ENCODE measurements at places on chromosomes 6 and 20.
A peak's percentile ranks its signal among the peaks of the same experiment; 100 is the strongest.

GRCh38 chr6:168709390-168709789, 268.4 kb downstream of the SMOC2 start:
- no peak for DNase-seq

GRCh38 chr6:21753241-21754108, 159.9 kb downstream of the SOX4 start:
- no peak for DNase-seq

DNA sequence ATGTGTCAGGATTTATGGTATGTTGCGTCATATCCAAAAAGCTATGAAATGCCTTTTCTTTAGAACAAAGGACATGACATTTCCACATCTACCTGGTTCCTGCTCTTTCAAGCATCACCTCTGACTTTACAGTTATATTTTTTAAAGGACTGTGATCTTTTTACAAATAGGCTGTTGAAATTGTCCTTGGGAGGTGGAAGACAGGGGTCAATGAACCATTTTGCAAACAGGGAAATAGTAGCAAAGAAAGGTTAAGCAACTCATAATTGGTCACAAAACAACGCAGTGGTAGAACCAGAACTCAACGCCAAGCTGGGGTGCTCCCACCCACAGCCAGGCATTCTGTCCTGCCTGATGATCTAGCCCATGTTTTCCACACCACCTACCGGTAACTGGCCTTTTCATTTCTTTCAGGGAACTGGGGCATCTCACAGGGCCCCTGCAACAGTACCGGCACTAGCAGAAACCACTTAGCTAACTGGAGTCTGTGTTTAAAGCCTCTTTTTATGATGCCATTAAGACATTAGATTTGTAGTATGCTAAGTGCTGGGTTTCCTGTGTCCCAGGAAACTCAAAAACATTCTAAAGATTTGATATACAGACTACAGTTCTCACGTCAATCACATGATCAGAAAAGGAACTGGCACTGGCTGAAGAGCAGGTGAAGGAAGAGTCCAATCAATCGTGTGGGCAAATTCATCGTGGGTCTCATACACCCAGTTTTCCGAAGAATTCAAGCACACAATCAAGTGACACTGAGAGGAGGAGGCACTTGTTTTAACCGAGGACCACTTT, 13.9 kb downstream of the ZNF217 start:
- DNase-seq = peak; percentile 68

GRCh38 chr6:61751986-61752385, 534.0 kb downstream of the KHDRBS2 start:
- no peak for DNase-seq

GRCh38 chr6:100461917-100462705, 2.6 kb downstream of the SIM1 start:
- DNase-seq = no peak

DNA sequence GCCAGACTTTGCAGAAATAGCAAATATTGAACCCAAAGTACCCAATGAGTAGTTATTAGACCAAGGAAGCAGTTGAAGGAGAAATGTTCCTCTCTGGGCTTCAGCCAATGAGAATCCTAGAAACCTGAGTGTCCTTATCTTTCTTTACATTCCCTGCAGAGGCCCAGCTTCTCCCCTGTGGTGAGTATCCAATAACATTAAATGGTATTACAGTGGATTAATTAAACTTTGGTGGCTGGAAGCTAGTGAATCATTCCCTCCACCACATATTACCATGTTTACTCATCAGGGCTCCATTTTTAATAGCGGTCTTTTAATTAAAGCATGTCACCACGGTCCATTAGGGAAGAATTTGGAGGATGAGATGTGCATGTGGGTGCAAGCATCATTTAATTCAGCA, 74.0 kb downstream of the UNC5CL start:
- no peak for DNase-seq

DNA sequence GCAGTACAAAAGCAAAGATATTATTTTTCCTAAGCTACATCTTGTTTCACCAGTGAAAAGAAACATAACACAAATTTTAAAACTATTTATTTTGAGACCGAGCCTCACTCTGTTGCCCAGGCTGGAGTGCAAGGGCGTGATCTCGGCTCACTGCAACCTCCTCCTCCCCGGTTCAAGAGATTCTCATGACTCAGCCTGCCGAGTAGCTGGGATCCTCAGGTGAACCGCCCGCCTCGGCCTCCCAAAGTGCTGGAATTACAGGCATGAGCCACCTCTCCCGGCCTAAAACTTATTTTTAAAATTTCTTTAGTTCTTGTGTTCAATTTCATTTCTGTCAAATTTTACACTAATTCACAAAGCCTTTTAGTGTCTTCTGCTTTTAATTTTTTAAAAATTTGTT, 5.9 kb downstream of the SRSF12 start:
- DNase-seq = no peak

DNA sequence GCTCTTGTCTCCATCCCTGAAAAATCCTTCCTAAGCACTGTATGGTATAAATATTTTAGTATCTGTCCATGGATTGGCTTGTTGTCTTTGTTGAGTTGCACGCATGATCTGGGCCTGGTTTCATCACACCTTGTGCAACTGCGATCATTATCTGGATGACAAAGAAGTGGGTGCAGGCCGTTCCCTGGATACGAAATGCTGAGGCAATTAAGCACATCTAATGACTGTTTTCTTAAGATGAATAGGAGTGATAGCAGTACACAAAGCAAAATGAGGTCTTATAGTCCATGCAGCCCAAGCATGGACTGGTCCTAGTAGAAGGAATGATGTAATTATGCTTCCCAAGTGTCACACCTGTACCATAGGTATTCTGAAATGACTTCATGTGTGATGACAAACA, 47.8 kb downstream of the SLC35D3 start:
- no peak for DNase-seq

DNA sequence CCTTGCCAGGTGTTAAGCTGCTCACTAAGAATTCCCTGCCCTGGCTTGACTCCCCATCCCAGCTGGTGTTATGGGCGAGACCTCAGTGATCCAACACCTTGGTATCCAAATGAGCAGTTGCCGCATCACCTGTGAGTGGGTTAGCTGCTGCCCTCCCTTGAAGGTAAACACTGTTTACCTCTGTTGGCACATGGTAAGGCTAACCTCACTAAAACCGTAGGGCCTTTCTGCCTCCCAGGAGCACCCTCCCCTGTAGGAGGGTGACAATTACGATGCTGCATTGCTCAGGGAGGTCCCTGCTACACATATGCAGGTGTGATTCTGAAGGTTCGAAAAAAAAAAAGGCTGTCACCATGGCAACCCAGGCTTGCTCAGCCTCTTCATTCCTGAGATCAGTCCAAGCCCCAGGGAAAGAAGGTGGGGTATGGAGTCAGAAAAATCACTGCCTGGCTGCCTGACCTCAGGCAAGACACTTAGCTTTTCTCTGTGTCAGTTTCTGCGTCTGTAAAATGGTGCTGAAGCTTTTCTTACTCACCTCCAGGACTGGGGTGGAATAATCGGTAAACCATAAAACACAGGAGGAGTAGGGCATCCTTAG, 19.5 kb downstream of the PNPLA1 start:
- no peak for DNase-seq

- DNase-seq = no peak
Observed at GRCh38 chr6:28791002-28791383, 132.8 kb downstream of the TRIM27 start.

DNA sequence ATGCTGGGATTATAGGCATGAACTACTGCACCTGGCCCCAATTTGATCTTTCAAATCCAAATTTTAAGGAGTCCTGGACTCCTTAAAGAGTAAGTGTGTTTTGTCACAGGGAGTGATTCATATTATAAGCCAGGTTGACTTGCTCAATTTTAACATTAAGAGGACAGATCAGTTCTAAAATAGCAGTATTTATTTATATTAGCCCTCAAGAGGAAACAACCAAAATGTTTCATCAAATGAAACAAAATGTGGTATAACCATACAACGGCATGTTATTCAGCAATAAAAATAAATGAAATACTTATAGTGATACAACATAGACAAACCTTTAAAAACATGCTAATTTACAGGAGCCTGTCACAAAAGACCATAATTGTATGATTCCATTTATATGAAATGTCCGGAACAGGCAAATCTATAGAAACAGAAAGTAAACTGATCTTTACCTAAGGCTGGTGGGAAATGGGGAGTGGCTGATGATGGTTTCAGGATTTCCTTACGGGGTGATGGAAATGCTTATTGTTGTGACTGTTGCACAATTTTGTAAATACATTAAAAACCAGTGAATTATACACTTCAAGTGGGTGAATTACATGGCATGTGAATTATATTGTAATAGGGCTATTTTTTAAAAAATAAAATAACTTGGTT, 637.4 kb downstream of the MMUT start:
- no peak for DNase-seq

DNA sequence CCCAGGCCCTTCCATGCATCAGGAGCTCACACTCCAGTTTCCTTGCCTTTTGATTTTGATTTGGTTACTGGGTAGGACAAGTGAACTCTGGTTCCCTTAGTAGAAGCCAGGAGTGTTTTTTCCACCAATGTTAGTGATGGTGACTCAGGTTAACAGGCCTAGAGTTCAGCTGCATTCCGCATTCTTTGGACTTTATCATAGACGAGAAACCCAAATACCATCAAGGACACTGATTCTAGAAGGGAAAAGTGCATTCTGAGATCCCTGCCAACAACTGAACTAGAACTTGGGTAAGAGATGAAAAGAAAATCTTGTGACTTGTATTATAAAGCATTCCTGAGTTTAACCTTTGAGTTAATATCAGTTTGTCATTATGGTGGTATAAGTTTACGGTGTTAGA, 8.9 kb downstream of the GSS start:
- DNase-seq = no peak

DNA sequence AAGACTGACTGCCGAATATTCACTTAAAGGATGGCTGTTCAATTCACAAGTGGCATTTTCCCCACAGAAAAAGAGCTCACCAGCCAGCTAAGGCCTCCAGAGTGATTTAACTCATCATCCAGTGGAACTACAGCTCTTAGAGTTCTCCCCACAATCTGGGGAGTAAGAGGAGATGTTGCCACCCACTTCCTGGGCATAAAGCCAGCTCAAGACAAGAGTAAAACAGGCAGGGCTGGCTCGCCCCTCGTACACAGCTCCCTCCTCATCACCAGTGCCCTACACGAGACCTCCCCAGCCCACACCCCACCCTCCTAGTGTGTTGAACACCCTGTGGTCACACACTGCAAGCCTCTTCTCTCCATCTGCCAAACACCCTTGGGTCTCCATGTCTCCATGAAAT, 47.2 kb upstream of the IPCEF1 start:
- DNase-seq = no peak

- DNase-seq = no peak
Observed at GRCh38 chr6:28117386-28118050, 6.9 kb upstream of the ZSCAN16 start.

GRCh38 chr6:125432963-125433362, 131.2 kb upstream of the HDDC2 start:
- DNase-seq = no peak

GRCh38 chr20:49132995-49133478, 55.1 kb downstream of the STAU1 start:
- DNase-seq = peak; percentile 58

GRCh38 chr6:97726378-97726777, 443.4 kb upstream of the MMS22L start:
- no peak for DNase-seq

DNA sequence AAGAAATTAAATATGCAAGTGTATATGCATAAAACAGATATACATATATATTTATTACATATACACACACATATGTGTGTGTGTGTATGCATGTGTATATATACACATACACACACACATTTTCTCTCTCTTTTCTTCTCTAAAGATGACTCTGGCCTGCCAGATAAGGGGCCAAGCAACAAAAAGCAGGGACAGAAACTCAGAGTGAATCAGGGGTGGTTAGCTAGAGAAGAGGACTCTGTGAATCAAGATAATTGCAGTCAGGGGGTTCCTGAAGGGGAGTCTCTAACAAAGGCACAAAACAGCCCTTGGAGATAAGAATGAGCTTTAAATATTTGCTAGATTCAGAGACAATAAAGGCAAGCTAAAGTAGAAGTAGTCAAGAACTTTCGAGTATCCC, 650.5 kb downstream of the UTRN start:
- DNase-seq = no peak

DNA sequence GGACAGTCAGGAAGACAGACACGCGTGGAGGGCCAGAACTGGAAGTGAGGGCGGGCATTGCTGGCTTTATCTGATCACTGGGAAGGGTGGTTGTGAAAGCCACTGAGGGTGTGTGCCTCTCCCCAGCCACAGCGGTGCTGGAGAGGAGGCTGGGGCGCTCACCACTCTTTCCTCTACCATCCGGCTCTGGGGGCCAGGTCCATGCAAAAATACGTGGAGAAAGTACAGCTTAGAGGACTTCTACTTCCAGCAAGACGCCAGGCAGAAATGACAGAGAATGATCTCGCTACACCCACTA, 148.8 kb upstream of the RPS6KA2 start:
- DNase-seq = no peak

DNA sequence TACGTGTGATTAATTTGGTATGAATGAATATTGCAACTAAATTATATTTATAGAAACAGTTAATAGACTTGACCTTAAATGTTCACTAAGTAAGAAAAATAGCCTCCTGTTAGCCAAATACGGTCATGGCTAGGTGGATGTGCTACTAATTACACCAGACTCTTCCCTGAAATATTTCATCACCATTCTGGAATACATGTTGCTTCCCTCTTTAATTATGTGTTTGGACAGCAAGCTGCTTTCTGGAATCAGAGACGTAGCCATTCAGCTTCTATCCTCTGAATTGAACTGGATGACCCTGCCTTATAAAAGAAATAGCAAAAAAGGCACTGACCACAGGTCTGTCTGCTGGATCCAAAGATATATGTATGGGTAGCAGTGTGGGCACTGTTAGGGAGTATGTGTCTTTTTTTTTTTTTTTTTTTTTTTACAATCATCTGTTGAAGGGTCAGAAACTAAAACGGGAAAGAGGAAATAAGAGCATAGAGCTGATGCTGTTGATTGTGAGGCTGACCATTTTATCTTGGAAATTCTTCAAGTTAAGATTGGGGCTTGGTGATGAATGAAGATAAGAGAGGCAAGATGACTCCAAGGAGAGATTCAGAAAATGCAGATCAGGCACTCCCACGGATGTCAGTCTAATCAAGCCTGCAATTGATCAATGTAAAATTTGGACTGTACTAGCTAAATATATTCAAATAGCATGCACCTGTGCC, 283.2 kb upstream of the HSF2 start:
- DNase-seq = no peak

- DNase-seq = no peak
Observed at GRCh38 chr6:134995536-134995935, 45.6 kb upstream of the ALDH8A1 start.

GRCh38 chr6:103167345-103168071, 1692.2 kb downstream of the HACE1 start:
- no peak for DNase-seq

GRCh38 chr6:79028641-79029314, 49.3 kb downstream of the PHIP start:
- DNase-seq = no peak

GRCh38 chr6:132798869-132799538, 567 bp upstream of the SLC18B1 start:
- peak; percentile 70 for DNase-seq

DNA sequence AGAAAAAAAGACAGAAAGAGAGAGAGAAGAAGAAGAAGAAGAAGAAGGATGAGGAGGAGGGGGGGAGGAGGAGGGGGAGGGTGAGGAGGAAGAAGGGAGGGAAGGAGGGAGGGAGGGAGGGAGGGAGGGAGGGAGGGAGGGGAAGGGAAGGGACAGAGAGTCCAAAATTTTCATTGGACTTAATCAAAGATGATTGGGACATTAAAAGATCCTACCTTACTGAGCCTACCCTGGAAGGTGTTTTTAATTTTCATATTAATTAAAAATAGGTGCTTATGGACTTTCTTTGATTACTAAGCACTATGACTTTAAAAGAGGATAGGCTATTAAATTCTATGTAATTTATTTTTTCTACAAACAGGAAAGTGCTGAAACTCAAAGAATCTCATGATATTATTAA, 299.9 kb upstream of the THEMIS start:
- DNase-seq = no peak
